Progenitor cell of endocrine pancreas (in vitro differentiated cells): ENCODE measurements at places on chromosomes 12 and 14.

- no peak for DNase-seq
These were observed 493.8 kb downstream of the VRK1 start for GRCh38 chr14:97290977-97291376.

DNA sequence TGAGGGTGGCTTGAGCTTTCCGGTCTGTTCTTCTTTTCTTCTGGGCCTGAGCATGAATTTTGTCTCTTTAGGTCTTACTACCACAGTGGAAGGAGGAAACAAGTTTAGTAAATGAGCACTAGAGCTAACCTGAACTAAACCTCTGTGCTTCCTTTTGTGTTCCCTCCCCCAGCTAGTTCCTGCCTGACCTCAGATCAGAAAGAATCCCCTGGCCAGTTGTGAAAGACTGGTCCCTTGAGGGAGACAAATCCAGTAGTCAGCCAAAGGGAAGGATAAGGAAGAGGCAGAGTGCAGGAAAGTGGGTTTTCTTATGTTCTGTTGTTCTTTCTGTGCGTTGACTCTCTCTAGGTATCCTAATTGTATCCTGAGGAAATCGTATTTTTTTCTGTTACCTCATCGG lies 17.5 kb downstream of the ZNF664 start:
- no peak for DNase-seq

- DNase-seq, result no peak
These were observed 1699.6 kb upstream of the FLRT2 start for GRCh38 chr14:83830316-83830715.

DNA sequence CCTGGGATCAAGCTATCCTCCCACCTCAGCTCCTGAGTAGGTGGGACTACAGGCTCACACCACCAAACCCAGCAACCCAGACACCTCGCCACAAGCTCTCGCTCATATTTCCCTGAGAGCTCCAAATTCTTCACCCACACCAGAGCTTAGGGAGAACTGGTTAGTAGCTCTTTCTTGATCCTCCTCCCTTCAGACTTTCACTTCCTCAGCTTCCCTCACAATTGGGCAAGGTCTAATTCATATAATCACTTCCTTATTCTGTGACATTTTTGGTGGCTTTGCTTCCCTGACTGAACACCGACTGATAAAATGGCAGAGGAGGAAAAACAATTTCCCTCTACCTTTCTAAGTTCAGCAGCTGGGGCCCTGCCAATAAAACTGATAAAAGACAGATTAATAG lies 88.5 kb downstream of the GXYLT1 start:
- no peak for DNase-seq

DNA sequence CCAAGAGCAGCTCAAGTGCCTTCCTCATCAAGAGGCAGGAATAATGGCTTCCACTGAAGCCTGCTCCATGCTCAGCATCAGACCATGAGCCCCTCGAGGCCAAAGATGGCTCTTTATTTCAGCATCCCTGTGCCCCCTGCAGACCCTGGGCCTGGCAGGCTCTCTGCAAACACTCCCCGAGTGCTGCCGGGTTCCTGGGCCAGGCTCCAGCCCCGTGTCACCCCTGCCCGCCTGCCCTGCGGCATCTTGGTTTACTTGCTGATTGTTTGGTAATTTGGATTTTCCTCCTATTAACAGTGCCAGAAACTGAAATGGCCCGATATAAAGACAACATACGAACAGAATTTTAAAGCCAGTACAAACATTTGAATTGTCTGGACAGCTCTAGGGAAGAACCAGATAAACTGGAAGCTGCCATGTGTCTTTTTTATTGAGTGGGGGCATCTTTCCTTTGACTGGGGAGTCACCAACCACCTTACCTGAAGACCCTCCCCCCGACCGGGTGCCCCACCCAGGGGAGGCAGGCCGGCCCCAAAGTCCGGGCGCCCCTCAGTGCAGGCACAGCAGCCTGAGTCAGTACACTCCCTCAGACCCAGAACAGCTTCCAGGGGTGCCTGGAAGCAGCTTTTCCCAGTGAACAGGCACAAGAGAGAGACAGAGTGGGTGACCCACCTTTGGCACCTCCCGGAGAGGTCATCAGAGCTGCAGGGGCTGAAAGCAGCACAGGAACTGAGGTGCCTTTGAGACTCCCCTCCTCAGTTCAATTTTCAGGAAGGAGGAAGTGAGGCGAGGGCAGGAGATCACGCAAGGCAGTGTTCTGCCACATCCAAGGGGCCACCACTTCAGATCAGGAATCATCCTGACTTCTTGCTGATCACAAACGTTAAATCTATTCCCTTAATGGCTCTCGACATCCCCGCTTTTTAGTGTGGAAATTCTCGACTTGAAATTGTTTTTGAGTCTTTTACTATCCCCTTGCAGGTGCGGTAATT lies 30.6 kb downstream of the ITPK1 start:
- no peak for DNase-seq

DNA sequence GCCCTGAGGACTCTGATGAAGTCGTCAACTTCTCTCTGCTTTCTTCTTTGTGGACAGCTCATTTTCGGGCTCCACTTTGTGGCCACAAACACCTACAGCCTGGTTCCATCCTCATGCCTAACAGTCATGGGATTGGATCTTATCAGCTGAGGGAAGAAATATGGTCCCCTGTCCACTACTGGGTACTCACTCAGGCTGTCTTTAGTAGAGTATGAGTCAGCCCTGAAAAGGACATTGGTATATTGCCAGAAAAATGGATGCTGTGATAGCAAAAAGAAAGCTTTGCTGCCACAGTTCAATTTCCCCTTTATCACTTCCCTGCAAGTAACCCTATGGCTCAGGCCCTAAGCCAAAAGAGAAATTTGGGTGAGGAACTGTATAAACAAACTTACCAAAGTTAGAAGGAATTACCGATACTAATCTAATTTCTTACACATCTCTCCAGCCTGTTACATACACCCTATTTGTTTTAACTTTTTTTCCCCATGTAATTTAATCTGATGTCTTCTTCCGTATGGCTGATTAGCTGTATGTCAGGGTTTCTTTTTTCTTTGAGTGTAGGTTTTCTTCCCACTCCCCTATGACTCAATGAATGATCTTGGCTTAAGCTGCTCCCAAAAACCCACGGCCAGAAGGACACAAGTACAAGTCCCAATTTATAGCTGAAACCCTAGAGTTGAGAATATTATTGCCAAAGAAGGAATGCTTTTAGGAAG lies 29.1 kb downstream of the MTHFD1 start:
- no peak for DNase-seq
